ENCODE measurements at places on chromosomes 11 and 22.

- peak; percentile 37 for DNase-seq
Measured at GRCh38 chr22:23063539-23064380, 6.6 kb upstream of the GNAZ start.

GRCh38 chr11:18392434-18393321 lies 1.7 kb upstream of the LDHA start:
- DNase-seq = no peak

DNA sequence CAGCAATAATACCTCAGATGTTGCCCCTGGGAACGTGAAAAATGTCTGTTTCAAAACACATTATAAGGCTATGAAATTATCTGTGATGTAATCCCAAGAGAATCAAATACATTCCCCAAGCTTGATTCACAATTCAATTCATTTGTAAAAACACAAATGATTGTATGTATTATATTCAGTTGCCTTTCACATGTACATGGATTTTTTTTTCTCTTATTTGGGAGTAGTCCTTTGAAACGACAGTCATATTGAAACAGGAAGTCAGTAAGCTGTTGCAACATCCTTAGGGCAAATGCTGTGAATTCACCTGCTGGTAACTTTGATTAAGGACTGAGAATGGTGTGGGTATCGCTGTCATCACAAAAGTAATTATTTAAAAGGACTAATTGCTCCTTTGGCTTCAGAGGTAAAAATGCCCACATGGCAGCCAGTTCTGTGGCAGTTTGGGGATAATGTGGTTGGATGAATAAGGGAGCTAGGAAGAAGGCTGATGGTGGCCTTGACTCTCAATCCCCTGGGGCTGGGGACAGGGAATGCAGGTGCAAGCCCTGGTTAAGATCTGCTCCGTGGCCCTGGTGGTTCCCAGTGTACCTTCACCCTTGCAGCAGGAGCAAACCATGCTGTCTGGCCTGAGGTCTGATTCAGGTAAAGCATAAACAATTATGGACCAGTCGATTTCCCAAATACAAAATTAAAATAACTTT lies 13.2 kb downstream of the EHF start:
- DNase-seq = no peak

- no peak for DNase-seq
Measured at GRCh38 chr11:46130286-46130940, 9.2 kb upstream of the PHF21A start.

GRCh38 chr11:78381865-78382264 lies 35.8 kb downstream of the GAB2 start:
- DNase-seq = no peak

- no peak for DNase-seq
Measured at GRCh38 chr11:76453248-76453647, 8.4 kb downstream of the EMSY start.

GRCh38 chr11:73011126-73011817 lies 130.8 kb downstream of the FCHSD2 start:
- no peak for DNase-seq

DNA sequence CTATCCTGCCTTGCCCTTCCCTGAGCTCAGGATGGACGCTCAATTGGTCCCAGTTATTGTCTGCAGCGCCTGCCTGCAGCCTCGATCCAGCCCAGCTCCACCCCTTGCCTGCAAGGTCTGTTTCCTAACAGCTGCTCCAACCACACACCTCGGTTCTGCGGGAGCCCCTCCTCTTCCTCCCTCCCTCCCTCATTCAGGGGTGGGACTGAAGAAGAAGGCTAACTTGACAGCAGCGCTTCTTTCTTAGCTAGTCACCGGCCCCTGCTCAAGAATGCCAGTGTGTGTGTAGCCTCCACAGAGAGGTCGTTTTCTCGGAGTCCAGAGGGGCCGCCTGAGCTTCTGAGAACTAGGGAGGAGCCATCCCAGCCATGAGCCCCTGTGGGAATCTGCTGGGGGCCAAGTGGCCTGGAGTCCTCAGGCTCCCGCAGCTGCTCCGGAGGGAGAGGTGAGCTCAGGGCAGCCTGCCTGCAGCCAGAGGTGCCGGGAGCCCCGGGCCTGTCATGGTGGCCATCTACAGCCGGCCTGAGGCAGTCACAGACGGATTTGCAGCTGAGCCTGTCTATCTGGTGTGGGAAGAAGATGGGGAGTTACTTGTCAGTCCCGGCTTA lies 36.1 kb downstream of the LIMK2 start:
- peak; percentile 80 for DNase-seq

GRCh38 chr11:75341612-75342011 lies 9.8 kb downstream of the ARRB1 start:
- no peak for DNase-seq

GRCh38 chr11:84234011-84234410 lies 947.8 kb upstream of the CCDC90B start:
- no peak for DNase-seq

DNA sequence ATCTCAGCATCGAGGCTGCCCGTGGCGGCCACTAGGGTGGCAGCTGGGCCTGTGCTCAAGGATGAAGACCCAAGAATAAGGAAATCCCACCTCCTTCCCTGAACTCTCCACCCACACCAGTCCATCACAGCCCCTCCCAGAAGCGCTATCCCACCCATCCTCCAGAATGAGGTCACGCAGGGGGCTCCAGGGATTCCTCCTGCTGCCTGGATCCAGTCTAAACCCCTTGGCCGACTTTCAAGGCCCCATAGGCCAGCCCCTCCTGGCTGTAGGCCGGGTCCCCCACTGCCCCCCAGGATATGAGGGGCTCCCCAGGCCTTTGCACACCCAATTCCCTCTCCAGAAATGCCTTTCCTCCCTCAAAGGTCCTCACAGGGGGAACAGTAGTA lies 19.0 kb upstream of the SCGB1A1 start:
- DNase-seq = peak; percentile 88

DNA sequence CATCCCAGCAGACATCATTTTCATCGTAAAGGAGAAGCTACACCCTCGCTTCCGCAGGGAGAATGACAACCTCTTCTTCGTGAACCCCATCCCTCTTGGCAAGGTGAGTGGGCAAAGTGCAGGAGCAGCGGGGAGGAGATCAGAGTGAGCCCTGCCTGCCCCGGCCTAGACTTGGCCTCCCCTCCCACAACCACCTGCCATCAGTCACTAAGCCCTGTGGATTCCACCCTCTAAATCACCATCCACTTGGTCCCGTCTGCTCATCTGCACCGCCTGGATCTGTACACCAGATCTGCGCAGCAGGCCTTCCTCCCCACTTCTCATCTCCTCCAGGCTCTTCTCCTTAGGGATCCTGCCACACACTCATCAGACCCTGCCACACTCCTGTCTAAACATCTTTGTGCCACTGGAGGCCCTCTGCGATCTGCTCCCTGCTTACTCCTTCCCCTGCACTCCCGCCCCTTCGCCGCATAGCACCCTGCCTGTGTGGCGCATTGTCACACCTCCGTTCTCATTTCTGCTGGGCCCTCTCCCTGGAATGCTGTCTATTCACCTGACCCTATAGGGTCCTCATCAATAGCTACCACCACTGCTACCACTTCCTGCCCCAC lies 14.2 kb downstream of the UCP2 start:
- DNase-seq = no peak

GRCh38 chr11:8928205-8928604 lies 4.5 kb downstream of the C11orf16 start:
- no peak for DNase-seq

- DNase-seq = no peak
Measured at GRCh38 chr22:33418484-33418883, 360.3 kb upstream of the SYN3 start.

DNA sequence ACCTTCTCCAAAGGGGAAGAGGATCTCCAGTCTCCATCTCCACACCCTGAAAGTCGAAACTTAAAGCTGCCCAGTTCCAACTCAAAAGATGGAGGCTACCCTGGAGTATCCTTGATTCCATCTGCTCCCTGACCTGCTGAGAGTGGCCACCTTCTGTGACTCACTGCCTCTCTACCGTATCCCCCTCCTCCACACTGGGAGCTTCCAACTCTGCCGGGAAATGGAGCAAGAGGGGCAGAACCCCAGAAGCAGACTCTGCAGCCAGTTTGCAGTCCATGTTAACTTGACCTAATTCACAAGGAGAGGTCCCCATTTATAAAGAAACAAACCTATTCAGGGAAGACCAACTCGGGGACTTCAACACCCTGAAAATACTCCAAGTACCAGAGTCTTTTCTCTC lies 22.0 kb upstream of the IRAG1 start:
- no peak for DNase-seq

DNA sequence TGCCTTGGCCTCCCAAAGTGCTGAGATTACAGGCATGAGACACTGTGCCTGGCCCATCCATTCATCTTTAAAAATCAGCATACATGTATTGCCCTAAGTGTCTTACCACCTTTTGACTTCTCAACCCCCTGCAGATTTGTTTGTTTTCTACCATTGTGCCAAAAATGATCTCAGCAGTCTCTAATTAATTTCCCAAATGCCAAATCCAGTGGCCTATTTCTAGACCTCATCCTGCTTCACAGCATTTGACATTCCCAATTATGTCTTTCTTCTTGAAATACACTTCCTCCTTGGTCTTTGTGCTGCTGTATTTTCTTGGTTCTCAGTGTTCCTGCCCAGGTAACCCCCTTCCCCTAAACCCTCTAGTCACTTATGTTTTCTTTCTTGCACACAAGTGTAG lies 46.0 kb upstream of the GRAMD1B start:
- DNase-seq = no peak

DNA sequence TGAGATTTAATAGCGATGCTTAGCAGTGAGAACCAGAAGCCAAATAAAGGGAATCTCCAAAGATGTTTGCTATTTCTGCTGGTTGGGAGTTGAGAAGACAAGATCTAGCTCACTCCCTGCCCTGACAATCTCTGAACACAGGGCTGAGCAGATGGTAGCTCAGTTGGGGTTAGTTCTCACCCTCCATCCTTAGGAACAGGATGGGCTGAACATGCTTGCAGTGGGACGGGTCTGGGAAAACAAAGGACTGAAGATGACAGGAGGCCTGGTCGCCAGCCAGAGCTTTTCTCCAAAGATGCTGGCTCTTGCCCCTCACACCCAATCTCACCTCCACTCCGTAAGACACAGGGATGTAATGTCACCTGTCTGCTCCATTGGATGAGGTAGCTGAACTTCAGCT lies 72.7 kb downstream of the SC5D start:
- no peak for DNase-seq

- no peak for DNase-seq
Measured at GRCh38 chr22:43050995-43051394, 36.0 kb upstream of the PACSIN2 start.

- no peak for DNase-seq
Measured at GRCh38 chr11:20099527-20099926, 60.7 kb downstream of the DBX1 start.

DNA sequence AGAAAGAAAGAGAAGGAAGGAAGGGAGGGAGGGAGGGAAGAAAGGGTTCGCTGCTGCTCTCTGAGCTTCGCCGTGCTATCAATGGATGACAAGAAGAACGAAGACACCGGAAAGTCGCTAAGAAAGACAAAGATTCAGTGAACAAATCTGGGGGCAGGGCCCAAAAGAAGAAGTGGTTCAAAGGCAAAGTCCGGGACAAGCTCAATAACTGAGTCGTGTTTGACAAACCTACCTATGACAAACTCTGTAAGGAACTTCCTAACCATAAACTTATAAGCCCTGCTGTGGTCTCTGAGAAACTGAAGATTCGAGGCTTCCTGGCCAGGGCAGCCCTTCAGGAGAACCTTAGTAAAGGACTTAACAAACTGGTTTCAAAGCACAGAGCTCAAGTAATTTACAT lies 2.9 kb upstream of the TTLL1 start:
- no peak for DNase-seq

- no peak for DNase-seq
Measured at GRCh38 chr11:60711276-60711675, 11.9 kb downstream of the MS4A8 start.

DNA sequence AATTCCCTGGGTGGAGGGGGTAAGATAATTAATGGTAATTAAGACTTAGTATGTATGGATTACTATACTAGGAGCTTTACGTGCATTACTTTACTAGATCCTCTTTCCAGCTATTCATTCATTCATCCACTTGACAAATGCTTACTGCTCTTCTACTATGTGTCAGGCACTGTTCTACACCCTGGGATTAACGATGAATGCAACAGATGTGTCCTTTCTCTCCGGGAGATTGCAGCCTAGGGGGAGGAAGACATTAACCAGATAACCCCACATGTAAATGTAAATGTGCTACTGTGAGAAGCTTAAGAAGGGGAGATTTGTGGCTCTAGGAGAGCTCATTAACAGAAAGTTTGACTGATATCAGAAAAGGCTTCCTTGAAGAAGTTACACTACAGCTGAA lies 1.7 kb downstream of the ANKK1 start:
- no peak for DNase-seq

- DNase-seq = no peak
Measured at GRCh38 chr11:111665777-111666176, 63.5 kb downstream of the SIK2 start.

DNA sequence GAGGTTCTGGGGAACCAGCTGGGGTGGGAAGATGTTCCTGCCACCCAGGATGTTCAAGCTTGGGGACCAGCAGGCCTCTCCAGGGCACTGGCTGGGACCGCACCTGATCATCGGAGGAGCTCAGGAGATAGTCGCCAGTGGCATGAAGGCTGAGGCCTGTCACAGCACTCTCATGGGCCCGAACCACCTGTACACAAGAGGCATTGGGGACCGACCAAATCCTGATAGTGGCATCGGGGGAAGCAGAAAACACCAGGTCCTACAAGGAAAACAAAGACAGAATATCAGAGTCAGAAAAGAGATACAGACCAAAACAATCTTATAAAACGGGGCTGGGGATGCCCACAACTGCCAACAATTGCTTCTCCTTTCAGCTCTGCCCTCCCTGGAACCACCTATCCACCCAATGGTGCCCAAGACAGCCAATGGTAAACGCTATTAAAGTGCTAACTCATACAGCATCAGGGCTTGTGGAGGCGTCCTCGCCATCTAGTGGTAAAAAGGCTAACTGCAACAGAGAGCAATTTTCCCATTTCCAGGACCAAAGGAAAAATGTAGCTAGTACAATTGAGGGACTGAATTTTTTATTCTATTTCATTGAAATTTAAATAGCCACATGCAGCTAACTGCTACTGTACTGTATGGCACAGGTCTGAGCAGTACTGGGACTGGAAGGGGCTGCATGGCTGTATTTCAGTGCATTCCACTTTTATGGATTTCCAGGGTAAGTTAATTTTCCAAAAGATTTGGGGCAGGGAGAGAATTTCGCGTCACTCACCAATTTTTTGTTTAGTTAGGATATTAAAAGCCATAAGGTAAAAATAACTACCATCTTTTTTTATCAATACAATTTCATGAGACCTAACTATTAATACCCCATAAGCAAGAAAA lies 7.1 kb downstream of the PRPF19 start:
- DNase-seq = peak; percentile 62

- no peak for DNase-seq
Measured at GRCh38 chr22:29860006-29860766, 22.1 kb upstream of the ASCC2 start.

- peak; percentile 91 for DNase-seq
Measured at GRCh38 chr11:61814958-61815789, 1.6 kb downstream of the FADS1 start.

DNA sequence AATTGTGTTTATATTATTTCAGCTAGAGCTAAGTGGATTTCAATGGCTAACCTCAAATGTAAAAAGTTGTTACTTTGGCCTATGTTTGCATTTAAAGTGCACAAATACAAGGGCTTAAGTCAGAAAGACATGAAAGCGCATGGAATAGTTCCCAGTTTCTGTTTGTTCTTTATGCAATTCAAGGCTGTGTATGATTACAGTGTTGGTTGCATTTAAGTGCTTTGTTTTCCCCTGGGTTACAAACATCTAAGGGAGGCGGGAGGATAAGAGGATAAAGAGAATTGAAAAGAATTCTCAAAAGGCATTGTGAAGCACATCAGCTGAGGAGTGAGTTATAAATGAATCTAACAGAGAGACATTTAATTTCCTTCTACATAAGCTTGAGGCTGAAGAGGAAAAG lies 453.4 kb downstream of the NTM start:
- no peak for DNase-seq

Data from right forelimb (tissue), 1 donor.